ENCODE measurements at places on chromosomes 2 and 18.

GRCh38 chr2:67499989-67500388 is 102.9 kb downstream of the ETAA1 start:
- DNase-seq: no peak

GRCh38 chr2:67773851-67774250 is 289.0 kb downstream of the C1D start:
- no peak for DNase-seq

- DNase-seq: no peak
These were observed 122.5 kb upstream of the WDR75 start for GRCh38 chr2:189318761-189319160.

DNA sequence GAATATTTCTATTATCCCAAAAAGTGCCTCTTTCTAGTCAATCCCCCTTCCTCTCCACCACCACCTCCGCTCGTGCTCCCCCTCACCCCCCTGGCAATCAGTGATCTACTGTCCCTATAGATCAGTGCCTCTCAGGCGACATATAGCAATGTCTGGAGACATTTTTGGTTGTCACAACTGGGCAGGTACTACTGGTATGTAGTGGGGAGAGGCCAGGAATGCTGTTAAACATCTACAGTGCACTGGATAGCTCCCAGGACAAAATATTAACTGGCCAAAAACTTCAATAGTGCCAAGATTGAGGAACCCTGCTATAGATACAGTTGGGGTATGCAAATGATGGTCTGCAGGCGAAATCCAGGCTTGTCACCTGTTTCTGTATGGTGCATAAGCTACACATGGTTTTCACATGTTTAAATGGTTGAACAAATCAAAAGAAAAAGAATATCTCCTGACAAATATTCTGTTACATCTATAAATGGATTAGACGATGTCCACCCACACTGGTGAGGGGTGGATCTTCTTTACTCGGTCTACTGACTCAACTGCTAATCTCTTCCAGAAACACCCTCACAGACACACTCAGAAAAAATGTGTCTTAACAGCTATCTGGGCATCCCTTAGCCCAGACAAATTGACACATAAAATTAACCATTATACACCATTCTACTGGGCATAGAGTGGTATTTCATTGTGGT is 25.5 kb downstream of the DPYSL5 start:
- no peak for DNase-seq

GRCh38 chr2:8993902-8994278 is 9.6 kb downstream of the MBOAT2 start:
- no peak for DNase-seq

GRCh38 chr2:158893026-158893425 is 75.4 kb upstream of the TANC1 start:
- no peak for DNase-seq

Data from central memory CD4-positive, alpha-beta T cell (primary cell).